Glutamatergic neuron (in vitro differentiated cells): ENCODE measurements at places on chromosomes 2 and 18. TPM values are rescaled to one million over a fixed set of nuclear protein-coding genes. Genes with fewer than 3 reads are reported as not detected.
A peak's percentile ranks its signal among the peaks of the same experiment; 100 is the strongest.

The STAT4 gene
- total RNA-seq, result 0.74 TPM

The GALR1 gene
- total RNA-seq, result 0.49 TPM

GRCh38 chr18:79657342-79657996, 22.1 kb upstream of the CTDP1 start:
- no peak for DNase-seq

The GPR45 gene
- 0.44 TPM for total RNA-seq

DNA sequence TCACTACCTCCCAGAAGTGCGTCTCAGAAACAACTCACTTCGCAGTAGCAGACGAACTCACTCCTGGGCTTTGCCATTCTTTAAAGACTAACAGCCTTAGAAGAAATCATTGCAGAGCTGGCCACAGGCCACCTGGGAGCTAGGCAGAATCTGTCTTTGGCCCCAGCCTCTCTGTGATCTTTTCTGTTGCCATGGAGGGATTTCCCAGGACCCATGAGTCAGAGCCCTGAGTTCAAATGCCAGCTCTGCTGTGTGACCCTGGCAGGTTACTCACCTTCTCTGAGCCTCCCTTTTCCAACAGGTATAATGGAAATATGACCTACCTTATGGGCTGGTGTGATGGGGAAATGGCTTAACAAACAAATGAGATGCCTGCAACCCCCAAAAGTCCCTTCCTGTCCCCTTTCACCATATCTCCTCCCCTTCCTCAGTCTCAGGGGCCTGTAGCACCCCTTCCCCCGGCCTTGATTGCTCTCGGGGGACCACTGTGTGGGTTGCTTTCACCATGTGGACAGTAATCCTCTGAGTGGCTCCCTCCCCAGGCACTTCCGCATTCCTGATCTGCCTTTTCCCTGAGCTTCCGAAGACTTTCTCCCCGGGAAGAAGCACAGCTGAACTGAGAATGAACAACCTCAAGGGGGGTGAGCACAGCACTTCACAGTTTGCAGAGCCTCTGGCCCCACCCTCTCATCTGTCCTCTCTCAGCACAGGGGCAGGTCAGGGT, 34.0 kb upstream of the SLC66A3 start:
- no peak for DNase-seq

The HTR2B gene
- not detected for total RNA-seq

GRCh38 chr2:17877811-17878280, 621 bp upstream of the KCNS3 start:
- peak; percentile 25 for DNase-seq
